Airway epithelial cell (primary cell): ENCODE measurements at places on chromosomes 11 and 22. TPM values are rescaled to one million over a fixed set of nuclear protein-coding genes. Genes with fewer than 3 reads are reported as not detected.

The PATZ1 gene
- total RNA-seq, result 10.5 and 12.7 TPM in 2 replicates

The OR51E1 gene
- total RNA-seq, result not detected in 2 replicates

The SLC22A12 gene
- not detected in 2 replicates for total RNA-seq

The POU2F3 gene
- 0.49 and 0.51 TPM in 2 replicates for total RNA-seq

The OVOL1 gene
- 26.4 and 31.0 TPM in 2 replicates for total RNA-seq

The SLC17A6 gene
- total RNA-seq, result not detected in 2 replicates

The RAC2 gene
- total RNA-seq, result 85.6 and 90.1 TPM in 2 replicates

The SLC1A2 gene
- total RNA-seq, result not detected in 2 replicates

The ZNF70 gene
- 1.4 and 1.6 TPM in 2 replicates for total RNA-seq

The CABP4 gene
- not detected in 2 replicates for total RNA-seq

The VPREB1 gene
- not detected in 2 replicates for total RNA-seq

The B3GAT3 gene
- 30.2 and 30.4 TPM in 2 replicates for total RNA-seq

The SYT7 gene
- 2.2 and 5.8 TPM in 2 replicates for total RNA-seq

The OR2D2 gene
- not detected in 2 replicates for total RNA-seq

The TSPO gene
- 767 and 982 TPM in 2 replicates for total RNA-seq

The GAL3ST1 gene
- not detected in 2 replicates for total RNA-seq
